ENCODE measurements at places on chromosomes 5 and 9.

GRCh38 chr5:56050551-56051255 lies 55.9 kb upstream of the IL6ST start:
- no peak for DNase-seq

DNA sequence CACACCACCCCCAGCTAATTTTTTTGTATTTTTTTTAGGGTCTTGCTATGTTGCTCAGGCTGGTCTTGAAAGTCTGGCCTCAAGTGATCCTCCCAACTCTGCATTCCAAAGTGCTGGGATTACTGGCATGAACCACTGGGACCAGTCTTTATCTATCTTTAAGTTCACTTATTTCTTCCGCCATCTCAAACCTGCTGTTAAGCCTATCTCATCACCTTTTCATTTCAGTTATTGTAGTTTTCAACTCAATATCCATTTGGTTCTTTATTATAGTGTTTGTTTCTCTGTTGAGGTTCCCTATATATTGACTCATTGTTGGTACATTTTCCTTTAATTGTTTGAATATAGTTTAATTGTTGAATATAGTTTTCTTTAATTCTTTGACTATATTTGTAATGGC lies 48.1 kb downstream of the GALNT12 start:
- no peak for DNase-seq

DNA sequence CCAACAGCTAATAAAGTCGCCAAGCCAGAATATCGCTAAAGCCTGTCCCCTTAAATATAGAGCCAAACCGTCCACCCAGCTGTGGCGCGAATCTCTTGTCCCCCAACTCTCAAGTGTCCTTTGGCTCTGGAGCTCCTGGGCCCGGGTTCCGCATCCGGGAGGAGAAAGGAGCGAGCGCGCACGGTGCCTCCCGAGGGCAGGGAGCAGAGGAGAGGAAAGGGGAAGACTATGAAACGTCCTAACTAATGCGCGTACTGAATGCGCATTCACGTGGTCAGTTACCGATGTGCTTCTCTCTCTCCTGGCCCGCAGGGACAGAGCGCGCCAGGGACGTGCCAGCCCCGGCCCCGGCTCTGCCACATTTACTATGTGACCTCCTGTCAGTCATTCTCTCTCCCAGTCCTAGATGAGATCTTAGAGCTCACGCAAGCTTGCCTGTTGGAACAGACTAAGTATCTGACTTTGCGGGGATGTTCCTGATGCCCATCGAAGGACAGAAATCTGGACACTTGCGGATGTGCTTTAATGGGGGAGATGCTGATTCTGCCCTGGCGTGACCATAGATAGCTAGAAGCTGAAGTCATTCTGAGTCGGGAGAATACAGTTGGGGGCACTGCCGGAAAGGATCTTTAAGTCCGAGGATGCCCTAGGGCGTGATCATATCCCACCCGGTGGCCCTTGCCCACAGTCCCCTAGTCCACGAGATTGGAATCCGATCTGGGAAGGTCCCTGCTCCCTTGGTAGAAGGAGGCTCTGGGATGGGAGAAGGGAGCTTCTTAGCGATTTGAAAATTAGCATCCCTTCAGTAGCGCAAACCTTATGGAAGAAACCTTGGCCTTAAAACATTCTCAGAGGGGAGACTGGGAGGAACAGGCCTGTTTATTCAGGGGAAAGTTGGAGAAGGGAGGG lies 5.7 kb upstream of the EBF1 start:
- DNase-seq: no peak

DNA sequence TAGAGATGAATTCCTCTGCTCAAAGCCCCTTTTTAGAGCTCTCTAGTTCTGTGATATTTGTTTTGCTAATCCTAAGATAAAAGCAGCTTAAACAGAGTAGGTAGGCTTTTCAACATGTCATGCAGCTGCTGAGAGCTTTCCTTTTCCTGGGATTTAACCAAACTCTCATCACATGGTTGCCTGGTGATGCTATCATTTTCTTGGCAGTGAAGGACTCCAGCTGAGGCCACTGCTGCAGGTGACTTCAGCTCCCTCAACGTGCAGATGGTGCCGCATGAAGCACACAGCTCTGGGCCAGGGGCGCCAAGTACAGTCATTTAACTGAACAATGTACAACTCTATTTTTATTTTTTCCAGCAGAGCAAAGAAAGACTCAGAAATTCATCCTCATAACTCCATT lies 42.2 kb downstream of the SECISBP2 start:
- DNase-seq: no peak

GRCh38 chr9:38339087-38339486 lies 53.4 kb upstream of the ALDH1B1 start:
- no peak for DNase-seq

DNA sequence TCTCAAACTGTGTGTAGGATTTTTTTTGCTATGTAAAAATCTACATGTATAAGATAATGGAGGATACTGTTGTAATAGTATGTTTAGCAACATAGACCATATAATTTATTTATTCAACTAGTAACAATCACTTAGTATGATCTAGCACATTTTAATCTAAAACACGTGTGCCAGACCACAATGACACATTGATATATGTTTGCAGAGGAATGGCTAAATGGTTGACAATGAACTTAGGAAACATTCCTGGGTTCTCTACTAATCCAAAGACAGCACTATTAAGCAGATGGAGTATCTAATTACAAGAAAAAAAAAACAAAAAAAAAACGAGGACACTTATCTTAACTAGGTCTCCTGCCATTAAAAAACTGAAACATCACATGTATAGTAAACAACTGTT lies 261.7 kb upstream of the PAPPA start:
- no peak for DNase-seq

DNA sequence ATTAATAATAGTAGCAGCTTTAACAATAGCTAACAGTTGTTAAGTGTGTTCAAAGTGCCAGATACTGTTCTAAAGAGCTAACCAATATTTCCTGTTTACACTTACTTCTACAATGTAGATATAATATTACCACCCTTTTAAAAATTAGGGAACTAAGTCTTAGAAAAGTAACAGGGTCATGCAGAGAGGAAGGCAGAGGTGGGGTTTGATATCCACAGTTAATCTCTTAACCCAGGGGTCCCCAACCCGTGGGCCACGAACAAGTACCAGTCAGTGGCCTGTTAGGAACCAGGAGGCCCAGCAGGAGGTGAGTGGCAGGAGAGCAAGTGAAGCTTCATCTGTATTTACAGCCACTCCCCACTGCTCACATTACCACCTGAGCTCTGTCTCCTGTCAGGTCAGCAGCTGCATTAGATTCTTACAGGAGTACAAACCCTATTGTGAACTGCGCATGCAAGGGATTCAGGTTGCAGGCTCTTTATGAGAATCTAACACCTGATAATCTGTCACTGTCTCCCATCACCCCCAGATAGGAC lies 89.1 kb downstream of the ACTL7B start:
- DNase-seq: no peak

GRCh38 chr5:134327327-134327726 lies 39.6 kb downstream of the CDKL3 start:
- DNase-seq: no peak

Measured in left renal pelvis (tissue), 4 donors.